ENCODE measurements at places on chromosomes 6 and 20.

GRCh38 chr20:20415321-20415720 is 47.4 kb downstream of the INSM1 start:
- DNase-seq, result no peak

- no peak for DNase-seq
Observed at GRCh38 chr20:32315399-32315798, 37.9 kb downstream of the KIF3B start.

DNA sequence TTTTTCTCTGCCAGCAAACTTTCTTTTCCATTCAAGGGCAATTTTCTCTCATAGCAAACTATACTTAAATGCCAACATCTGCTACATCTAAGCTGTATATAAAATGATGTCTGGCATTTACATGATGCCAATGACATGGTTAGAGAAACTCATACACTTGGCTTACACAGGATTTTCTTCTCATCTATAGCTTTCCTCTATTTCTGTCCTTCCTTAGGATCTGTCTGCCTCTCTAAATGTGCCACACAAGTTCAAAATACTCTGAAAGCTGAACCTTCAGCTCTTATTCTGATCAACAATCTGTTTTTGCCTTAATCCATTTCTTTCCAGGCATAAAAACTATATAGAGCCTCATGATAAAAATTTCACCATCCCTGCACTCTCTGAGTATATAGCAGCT is 290.9 kb upstream of the RNF217 start:
- DNase-seq, result no peak

DNA sequence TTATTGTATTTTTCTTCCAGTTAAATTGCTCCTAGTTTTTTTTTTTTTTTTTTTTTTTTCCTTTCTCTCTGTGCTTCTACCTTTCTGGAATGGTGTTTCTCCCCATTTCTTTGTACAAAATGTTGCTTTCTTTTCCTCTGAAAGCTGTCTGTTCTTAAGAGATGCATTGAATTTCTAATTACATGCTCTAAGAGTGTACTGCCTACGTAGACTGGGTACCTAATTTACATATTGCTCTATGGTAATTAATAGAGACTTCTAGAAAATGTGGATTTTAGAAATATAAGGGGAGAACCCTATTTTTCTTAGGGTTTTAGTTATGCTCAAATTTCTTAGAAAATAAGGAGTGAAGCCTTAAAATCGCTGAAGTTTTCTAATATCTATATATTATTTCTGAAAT is 13.8 kb downstream of the KCNQ5 start:
- DNase-seq, result no peak

DNA sequence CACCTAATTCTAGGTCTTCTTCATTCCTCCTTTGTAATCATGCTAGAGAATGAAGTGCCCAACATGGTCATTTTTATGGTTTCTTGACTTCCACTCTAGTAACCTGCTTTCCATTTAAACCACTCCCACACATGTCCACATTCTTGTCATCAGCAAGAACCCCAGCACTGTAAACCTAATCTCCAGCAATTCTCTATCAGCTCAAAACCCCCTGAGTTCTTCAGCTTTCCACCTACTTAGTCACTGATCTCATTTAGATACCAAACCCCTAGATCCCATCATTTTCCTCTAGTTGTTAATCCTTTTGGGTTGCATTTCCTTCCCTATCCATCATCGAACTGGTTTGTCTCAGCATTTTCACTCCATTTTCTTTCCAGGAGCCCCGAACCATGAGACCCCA is 49.7 kb downstream of the GOPC start:
- DNase-seq, result no peak

DNA sequence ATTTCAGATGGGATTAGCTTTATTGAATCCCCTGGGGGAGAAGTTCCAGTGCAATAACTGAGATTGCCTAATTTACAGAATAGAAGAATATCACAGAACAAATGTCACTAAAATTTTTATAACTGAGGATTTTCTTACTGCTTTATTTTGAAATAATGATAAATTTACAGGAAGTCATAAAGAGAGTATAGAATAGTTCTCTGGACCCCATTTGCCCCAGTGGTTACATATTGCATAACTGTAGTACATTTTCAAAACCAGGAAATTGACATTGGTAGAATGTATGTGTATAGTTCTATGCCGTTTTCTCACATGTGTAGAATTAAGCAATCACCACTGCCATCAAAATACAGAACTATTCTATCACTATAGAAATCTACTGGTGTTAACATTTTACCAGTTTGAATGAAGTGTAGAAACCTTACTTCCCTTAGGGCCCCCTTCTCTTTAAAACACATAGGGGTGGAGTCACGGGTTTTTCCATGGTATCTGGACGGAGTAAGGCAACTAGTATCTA is 18.3 kb downstream of the KIF6 start:
- no peak for DNase-seq

DNA sequence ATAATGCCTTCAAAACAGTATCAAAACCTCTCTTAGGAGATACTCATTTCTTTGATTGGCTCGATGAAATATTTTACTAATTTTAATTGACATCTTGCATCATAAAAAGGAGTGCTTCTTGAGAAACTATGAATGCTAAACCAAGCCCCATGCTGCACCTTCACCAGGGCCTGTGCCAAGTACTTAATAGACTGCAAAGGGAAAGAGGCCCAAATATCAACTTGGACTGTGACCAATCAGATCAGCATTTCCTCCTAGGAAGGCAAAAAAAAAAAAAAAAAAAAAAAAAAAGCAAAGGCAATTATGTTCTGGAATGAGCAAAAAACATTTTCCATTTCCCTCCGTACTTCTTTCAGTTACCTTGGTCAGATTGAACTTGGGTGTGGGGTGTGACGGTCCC is 253.0 kb upstream of the SOX4 start:
- DNase-seq, result no peak

DNA sequence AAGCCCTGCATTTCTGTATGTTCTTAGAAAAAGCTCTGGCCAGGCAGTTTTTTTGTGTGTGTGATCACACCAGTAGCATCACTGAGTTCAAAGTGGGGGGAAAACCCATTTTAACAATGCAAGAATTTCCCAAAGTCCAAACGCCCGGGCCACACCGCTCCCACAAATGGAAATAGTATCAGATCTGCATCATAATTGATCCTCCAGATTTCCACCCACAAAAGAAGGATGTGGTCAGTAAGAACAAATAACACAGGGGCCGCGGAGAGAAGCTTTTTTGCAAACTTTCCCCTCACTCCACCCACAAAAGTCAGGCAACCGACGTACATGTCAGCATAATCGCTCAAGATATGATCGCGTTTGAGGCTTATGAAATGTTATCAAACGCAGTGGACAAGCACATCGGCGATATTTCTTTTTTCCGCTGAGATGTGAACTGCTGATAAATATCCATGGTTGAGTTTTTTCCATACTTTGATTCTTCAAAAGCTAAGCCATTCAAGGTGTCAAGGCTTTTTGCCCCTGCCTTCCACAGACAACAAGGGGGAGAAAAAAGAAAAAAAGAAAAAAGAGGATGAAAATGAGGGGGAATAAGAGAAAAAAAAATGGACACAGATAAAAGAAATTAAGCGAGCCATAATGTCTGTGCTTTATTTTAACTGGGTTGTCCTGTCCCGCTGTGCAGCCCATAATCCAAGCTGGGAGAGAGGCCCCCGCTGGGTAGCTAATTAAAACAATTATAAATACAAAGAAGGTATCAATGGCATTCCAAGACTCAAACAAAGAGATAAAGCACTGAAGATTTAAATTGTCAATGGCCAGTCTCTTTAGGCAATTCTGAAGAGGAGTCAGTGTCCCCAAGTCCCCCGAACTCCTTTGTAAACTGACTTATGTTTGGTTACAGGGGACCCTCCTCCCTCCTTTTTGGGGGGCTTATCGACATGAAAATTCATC is 143.5 kb downstream of the ZFP64 start:
- no peak for DNase-seq

DNA sequence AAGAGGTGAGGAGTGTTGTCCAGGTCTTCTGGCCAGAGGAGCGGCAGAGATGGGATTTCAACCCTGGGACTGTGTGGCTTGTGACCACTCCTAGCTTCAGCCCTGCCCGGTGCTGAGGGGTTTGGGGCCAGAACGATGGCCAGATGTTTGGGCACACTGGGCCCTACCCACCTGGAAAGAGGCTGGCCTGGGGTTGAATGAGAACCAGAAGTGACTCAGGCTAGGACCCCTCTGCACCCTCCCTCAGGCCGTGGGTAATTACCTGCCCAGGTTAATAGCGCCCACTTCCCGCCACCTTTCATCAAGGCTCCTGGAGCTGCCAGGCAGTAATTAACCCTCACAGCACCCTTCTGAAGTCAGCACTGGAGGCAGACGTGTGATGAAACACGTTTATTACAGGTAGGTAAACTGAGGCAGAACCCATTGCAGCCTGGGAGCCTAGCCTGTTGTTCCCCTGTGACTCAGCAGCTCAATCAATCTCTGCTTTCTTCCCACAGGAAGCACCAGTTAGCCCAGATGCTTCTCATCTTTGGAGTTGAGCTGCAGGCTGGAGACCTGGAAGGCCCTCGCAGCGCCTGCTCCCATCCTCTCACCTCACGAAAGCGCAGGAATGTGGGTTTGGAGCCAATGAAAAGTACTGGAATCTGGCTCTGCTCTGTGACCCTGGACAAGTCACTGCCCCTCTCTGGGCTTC is 120.8 kb downstream of the CEBPB start:
- no peak for DNase-seq

DNA sequence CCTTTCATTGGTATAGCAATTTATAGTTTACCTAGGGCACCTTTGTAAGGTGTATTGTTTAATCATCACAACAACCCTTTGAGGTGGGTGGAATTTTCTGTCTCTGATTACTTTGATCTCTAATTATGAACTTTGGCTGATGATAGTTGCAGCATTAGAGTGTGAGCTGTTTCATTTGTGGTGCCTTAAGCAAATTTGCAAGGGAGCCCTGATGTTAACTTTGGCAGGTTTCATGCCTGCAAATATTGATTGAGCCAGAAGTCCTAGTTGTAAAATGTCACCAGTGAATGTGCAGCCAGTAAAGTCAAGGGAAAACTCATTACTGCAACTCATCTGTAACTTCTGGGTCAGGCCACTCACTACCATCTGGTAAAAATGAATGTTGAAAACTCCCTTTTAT is 29.8 kb downstream of the CTNNBL1 start:
- no peak for DNase-seq

DNA sequence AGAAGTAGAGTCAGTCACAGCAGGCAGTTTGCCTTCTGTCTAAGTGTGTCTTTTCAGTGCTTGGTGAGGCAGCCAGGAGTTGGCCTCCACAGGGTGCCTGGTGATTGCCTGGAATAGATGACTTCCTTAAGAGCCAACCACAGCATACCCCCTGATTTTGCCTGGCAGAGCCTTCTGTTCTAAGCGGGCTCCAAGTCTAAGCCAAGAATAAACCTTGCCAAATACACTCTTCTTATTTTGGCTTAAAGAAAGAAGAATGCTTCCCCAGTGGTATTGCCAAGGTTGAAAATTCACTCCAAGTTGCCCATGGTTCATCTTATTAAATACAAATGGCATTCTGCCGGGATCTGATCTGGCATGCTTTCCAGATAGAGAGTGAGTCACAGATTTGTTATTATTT is 1424.8 kb upstream of the EYS start:
- no peak for DNase-seq

GRCh38 chr6:136526937-136527336 is 23.3 kb downstream of the MAP7 start:
- DNase-seq, result no peak

- DNase-seq, result no peak
Observed at GRCh38 chr6:337805-338368, 45.6 kb downstream of the DUSP22 start.

GRCh38 chr6:46312654-46313053 is 141.9 kb upstream of the ENPP5 start:
- no peak for DNase-seq

GRCh38 chr6:14927398-14927797 is 318.5 kb upstream of the JARID2 start:
- no peak for DNase-seq

GRCh38 chr6:29747688-29748250 is 24.5 kb downstream of the HLA-F start:
- DNase-seq, result no peak

GRCh38 chr6:94859924-94860323 is 717.4 kb upstream of the MANEA start:
- DNase-seq, result no peak

GRCh38 chr6:34459899-34460593 is 5.8 kb upstream of the PACSIN1 start:
- peak; percentile 14 for DNase-seq

GRCh38 chr20:15550116-15550870 is 1023.0 kb downstream of the KIF16B start:
- no peak for DNase-seq

DNA sequence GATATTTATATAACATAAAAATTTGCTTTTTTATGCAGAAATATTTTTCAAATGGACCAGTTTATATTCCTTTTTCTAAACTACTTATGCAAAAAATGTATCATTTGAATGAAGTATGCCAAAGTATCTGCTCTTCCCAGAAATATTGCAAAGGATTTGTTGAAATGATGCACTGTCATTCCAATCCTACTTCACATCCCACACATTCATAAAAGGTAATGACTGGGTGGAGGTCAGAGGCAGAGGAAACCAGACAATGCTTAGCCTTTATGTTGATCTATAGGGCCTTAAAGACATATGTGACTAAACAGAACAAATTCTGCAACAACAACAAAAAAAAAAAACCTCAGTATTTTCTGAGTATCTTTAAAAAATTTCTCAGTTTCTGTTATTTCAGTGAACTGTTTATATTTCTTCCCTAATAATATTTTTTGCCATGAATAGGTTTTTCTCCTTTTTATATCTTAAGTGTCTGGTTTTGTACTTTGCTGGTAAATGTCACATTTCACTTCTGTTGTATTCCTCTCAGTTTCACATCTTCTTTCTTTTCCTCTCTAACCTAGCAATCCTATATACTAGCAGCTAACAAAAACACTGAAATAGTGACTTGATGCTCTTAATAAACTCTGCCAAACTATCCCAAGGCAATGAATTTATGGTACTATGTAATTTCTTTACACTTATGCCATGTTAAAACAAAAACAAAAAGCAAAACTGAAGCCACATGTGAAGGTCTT is 374.1 kb downstream of the BCKDHB start:
- no peak for DNase-seq

DNA sequence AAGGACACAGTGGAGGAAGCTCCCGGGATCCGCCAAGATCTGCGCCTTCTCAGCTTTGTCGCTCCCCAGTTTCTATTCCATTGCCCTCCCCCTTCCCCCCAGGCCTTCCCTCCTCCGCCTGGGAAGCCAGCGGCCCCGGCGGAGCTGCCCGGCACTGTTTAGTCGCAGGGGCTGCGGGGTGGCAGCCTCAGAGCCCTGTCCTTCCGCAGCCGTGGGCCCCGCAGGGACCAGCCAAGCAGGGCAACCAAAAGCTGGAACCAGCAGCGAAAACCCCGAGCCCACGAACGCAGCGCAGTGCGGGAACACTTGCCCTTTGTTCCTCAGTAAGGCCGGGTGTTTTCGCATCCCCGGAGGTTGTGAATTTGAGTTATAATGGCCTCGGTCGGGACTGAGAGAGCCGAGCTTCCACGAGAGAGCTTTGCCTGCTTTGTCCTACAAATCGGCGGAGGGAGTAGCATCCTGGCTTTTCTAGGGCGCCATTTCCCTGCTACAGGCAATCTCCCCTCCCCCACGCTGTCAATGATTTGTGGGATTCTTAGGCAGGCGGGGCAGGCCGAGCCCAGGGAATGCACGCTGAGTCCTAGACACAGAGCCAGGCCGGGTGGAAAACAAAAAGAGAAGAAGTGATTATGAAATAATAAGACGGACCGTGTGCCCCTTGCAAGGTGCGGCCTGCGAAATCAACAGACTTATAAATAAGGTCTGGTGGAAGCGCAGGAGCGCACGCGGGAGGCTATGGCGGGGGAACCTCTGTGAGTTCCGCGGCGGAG is 4.0 kb upstream of the TUBB2B start:
- no peak for DNase-seq

GRCh38 chr6:25698631-25699030 is 46.6 kb downstream of the SCGN start:
- DNase-seq, result no peak
